GM23248 (cell line): ENCODE measurements at places on chromosomes 16 and 17. TPM values are rescaled to one million over a fixed set of nuclear protein-coding genes. Genes with fewer than 3 reads are reported as not detected.

GRCh38 chr17:62966426-62967204 is 580 bp downstream of the TANC2 start:
- DNase-seq: peak; percentile 60

DNA sequence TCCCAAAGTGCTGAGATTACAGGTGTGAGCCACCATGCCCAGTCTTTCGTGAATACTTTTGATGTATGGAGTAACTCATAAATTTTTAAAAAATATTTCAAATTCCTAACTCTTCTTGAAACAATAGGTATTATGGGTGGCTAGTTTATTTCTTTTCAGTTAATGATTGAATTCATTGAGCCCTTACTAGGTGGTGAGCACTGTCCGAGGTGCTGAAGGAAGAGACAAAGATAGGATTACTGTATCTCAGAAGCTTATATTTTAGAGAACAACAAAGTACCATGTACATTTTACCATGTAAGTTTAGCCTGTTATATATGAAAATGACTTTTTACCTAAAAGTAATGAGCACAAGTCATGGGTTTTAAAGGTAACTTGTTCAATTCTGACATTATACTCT is 418.3 kb downstream of the NPIPA7 start:
- DNase-seq: no peak

GRCh38 chr17:44014133-44014436 is 678 bp downstream of the TMEM101 start:
- DNase-seq: no peak

DNA sequence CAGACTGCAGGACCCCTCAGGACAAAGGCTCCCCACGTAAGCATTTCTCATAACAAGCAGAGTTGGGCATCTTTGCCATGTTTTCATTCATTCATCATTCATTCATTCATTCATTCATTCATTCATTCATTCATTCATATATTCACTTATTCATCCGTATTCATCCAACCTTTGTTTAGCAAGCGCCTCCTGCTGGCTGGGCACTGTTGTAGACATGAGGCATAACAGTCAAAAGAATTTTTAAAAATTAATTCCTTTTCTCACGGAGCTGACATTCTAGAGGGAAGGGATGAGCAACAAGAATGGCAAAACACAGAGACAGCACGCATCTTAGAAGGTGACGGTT is 351.7 kb upstream of the TNRC6C start:
- DNase-seq: no peak

DNA sequence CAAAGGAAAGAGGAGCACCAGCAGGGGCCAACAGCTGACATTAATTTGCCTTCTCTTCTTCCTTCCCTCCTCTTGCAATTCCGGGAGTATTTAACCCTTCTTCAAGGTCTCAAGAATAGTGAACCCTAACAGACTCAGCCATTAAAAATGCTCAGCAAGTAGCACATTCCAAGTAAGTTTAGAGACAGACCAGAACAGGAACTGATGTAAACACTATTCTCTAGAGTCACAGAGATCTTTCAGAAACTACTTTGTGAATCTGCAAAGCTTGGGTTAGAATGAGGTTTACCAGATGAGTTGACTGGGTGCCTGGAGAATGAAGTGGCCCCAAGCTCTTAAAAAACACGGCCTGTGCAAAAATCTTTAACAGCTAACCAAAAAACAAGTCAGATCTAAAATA is 50.9 kb downstream of the TEX2 start:
- peak; percentile 71 for DNase-seq

- DNase-seq: no peak
Measured at GRCh38 chr17:81015136-81015535, 19.8 kb upstream of the BAIAP2 start.

The HOXB4 gene
- total RNA-seq: 2.2 and 3.3 TPM in 2 replicates

The BAHCC1 gene
- total RNA-seq: 3.0 and 5.2 TPM in 2 replicates
